ENCODE measurements at places on chromosomes 7 and 10.

DNA sequence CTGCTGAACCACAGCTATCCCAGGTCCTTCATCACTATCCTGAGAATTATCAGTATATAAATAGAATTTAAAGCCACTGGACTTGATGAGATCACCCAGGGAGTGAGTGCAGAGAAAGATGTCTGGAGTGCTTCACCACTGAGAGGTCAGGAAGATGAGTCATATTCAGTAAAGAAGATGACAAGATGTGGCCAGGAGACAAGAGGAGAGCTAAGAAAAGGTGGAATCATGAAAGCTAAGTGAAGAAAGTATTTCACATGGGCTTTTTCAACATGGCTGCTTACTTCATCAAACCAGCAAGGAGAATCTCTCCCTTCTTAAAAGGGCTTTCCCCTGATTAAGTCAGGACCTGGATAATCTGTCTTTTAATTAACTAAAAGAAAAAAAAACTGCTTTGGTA lies 9.1 kb upstream of the PRKAR2B start:
- DNase-seq: no peak

DNA sequence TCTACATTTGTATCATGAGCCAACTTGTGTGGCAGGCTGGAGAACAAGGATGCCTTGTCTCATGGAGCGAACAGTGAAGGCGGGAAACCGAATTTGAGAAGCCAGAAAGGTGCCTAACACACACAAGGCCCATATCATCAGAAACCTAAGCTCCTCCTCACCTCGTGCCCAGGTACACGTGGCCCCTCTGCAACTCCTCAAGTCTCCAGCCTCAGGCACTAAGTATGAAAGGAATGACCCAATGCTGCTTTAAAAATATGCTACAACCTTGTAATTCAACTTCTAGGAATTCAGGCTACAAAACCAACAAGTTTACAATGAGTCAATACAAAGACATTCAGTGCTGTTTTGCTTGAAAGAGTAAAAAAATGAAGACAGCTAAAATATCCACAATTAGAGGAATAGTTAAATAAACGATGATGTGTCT lies 95.7 kb downstream of the CDK6 start:
- no peak for DNase-seq

GRCh38 chr10:71237843-71238623 lies 25.7 kb downstream of the UNC5B start:
- DNase-seq: no peak

- DNase-seq: no peak
These were observed 322.5 kb upstream of the ZMIZ1 start for GRCh38 chr10:78746155-78746763.

- no peak for DNase-seq
These were observed 65.7 kb upstream of the LANCL2 start for GRCh38 chr7:55299273-55299967.

DNA sequence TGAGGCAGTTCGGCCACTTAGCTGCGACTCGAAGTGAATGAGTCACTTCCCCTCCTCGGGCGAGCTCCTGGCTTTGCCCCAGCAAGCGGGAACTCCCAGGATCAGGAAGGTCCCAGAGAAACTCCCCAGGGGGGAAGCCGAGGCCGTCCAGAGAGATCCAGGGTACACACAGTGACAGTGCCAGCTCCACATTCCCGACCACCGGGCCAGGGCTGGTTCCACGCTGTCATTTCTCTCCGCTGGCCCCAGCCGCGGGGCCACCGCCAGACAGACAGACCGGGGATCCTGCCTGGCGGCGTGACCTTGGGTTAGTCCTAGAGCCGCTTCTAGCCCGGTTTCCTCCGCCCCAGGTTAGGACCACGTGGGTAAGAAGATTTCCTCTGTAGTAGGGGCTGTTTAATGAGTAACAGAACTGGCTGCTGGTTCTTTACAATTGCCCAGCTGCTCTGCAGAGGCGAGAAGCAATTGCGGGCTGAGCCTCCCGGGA lies 463 bp upstream of the UPP1 start:
- DNase-seq: peak; percentile 51
